ENCODE measurements at places on chromosomes 16 and 17. TPM values are rescaled to one million over a fixed set of nuclear protein-coding genes. Genes with fewer than 3 reads are reported as not detected.

- DNase-seq = no peak
- no peak overlapping the region for H3K27ac ChIP-seq
- H3K4me1 ChIP-seq = no peaks in the 10 kb centered on the region
- H3K27me3 ChIP-seq = no peaks in the 10 kb centered on the region
- no peaks in the 10 kb centered on the region for H3K36me3 ChIP-seq
These were observed 26.7 kb downstream of the C16orf54 start for GRCh38 chr16:29719063-29719462.

DNA sequence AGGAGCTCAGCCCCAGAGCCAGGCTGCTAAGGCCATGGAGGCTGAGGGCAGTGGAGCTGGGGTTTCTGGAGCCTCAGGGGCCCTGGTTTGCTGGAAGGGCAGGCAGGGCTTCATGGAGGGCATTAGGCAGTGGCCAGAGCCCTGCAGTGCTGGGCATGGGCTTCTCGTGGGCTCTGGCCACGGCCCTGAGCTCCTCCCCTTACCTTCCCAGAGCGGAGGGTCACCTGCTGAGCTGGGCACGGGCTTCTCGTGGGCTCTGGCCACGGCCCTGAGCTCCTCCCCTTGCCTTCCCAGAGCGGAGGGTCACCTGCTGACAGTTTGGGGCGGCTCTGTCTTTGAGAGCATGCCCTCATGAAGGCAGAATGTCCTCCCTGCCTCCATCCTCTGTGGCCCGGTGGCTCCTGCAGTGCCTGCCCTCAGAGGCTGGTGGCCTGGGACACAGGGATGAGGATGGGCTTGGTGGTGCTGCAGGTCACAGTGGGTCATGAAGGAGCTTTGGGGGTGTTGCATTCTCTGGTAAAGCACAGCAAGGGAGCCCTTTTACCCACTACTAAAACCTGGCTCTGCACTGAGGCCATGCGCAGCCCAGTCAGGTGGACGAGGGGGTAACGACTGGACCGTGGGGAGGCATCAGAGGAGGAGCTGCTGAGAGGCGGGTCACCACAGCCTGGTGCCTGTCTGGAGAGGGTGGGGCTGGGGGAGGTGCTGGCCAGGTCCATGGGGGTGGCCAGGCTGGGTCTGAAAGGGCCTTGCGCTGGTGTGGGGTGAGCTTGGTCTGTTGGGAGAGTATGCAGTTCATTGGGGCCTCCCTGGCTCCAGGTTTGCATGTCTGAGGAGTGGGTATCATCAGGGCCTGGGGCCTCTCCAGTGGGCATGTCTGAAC is 2.9 kb upstream of the RNPS1 start:
- H3K4me1 ChIP-seq = peaks cover 30% of the 10 kb centered on the region
- H3K27me3 ChIP-seq = no peaks in the 10 kb centered on the region

DNA sequence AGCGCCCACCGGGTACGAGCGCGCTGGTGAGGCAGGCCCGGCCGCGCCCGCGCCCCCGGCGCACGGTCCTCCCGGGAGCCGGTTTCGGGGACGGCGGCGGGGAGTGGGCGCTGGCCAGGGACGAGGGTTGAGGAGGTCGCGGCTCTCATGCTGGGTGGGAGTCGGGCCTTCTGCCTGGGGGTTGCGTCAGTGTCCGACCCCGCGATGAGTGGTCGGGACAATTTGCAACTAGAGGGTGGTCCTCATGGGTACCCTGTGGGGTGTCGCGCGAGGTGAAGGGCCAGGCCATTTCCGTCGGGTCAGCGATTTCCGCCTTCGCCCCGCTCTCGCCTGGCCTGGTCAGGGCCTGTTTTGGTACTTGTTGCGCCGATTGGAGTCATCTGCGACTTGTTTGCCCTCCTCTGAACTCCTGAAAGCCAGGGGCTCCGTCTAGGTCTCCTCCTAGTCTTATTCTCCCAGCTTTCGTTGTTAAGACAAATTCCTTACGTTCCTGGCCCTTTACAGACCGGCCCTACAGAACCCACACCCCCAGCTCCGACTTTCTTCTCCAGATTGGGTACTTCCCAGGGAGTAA is 14.9 kb downstream of the NAA60 start:
- H3K27me3 ChIP-seq = no peaks in the 10 kb centered on the region
- peak overlapping the region; percentile 92 for H3K27ac ChIP-seq
- H3K4me3 ChIP-seq = peak overlapping the region; percentile 98
- peaks cover 15% of the 10 kb centered on the region for H3K4me1 ChIP-seq
- H3K36me3 ChIP-seq = no peaks in the 10 kb centered on the region

GRCh38 chr16:57572978-57573728 is 30.7 kb downstream of the ADGRG5 start:
- H3K27ac ChIP-seq = no peak overlapping the region
- DNase-seq = no peak
- no peak overlapping the region for H3K4me3 ChIP-seq
- no peaks in the 10 kb centered on the region for H3K27me3 ChIP-seq

GRCh38 chr16:27867122-27868110 is 196.1 kb downstream of the GSG1L start:
- no peaks in the 10 kb centered on the region for H3K36me3 ChIP-seq
- H3K4me1 ChIP-seq = no peaks in the 10 kb centered on the region
- no peak overlapping the region for H3K27ac ChIP-seq
- DNase-seq = peak; percentile 17
- H3K27me3 ChIP-seq = no peaks in the 10 kb centered on the region
- no peak overlapping the region for H3K4me3 ChIP-seq

DNA sequence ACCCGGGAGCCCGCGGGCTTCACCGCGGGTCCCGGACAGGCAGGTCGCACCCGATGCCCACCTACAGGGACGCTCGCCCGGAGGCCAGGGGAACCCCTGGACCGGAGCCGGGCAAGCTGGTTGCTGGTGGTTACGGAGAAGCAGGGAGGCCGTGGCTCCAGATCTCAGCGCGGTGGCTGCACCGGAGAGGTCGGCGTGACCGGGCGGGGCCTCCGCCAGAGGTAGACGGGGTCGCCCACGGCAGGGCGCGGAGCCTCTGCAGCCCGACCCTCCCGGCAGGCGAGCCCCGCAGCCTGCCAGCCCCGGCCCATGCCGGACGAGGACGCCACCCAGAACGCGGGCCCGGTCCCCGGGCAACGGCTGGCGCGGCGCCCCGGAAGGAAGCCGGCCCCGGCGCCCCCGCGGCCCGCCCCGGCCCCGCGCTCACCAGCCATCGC is 341 bp downstream of the PCYT2 start:
- peak overlapping the region; percentile 83 for H3K4me3 ChIP-seq
- H3K4me1 ChIP-seq = peaks cover 11% of the 10 kb centered on the region
- H3K36me3 ChIP-seq = no peaks in the 10 kb centered on the region
- peak overlapping the region; percentile 67 for H3K27ac ChIP-seq
- no peaks in the 10 kb centered on the region for H3K27me3 ChIP-seq

DNA sequence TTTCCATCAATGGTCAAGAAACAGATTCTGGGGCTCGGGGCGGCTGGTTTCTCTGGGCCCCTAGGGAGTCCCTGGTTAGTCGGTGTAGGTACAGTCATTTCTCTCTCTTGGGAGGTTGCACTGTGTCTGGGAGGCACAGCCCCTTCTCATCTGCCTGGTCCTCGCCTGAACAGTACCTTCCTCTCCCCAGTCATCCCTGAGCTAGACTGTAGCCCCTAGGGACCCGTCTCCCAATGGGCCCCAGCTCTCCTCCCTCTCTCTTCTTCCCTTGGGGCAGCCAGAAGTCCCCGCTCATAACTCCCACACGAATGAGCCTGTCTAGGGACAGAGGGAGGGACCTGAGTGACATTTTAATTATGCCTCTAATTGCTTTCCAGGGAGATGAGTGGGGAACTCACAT is 20.2 kb upstream of the CPSF4L start:
- H3K27ac ChIP-seq = no peak overlapping the region
- no peak for DNase-seq
- H3K4me3 ChIP-seq = no peak overlapping the region
- no peaks in the 10 kb centered on the region for H3K36me3 ChIP-seq
- H3K4me1 ChIP-seq = peaks cover 9% of the 10 kb centered on the region

DNA sequence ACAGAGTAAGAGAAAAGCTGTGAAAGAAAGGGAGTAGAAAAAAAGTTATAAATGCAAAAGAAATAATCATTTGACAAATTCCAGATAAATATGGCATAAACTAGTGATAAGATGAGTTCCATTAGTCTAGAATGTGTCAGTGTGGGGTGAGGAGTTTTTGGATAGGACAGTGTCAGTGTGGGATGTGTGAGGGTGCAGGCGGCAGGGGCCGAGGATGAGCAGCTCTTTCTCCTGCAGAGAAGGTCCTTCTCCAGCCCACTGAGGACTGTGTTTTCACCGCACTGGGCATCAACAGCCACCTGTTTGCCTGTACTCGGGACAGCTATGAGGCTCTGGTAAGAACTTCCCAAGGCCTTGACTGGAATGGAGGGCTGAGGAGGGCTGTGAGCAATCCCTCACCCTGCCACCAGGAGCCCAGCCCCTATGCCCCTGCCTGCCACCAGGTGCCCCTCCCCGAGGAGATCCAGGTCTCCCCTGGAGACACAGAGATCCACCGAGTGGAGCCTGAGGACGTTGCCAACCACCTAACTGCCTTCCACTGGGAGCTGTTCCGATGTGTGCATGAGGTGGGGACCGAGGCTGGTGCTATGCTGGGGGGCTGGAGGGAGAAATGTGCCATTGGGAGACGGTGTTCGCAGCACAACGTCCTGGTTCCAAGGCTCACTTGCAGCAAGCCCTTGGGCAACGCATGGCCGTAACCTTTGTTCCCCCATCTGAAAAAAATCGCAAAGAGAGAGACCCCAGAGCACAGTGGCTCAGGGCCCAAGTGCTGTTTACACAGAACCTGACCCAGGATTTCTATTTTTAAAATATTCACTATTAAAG is 13.1 kb downstream of the RAPGEFL1 start:
- no peak overlapping the region for H3K27ac ChIP-seq
- DNase-seq = no peak
- peaks cover 9% of the 10 kb centered on the region for H3K4me1 ChIP-seq
- H3K27me3 ChIP-seq = no peaks in the 10 kb centered on the region
- peaks cover 38% of the 10 kb centered on the region for H3K36me3 ChIP-seq

DNA sequence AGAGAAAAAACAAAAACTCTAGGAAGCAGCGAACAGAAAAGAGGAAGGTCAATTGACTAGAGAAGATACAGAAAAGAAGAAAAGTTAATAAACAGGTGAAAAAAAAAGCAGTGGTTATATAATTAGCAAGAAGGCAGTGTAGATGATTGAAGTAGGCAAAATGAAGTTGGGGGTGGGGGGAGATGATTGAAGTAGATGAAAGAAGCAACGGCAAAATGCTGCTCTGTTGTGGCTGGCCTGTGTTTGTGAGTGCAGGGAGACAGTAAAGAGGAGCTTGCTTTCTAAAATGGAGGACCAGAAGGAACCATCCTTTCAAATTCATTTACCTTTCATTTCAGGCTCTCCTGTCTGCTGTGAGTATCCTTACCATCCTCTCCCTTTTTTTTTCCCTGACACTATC is 3.6 kb downstream of the EVI2B start:
- no peak for DNase-seq
- H3K27me3 ChIP-seq = no peaks in the 10 kb centered on the region
- H3K36me3 ChIP-seq = no peaks in the 10 kb centered on the region

- no peaks in the 10 kb centered on the region for H3K4me1 ChIP-seq
- no peaks in the 10 kb centered on the region for H3K27me3 ChIP-seq
- H3K4me3 ChIP-seq = no peak overlapping the region
- no peak overlapping the region for H3K27ac ChIP-seq
These were observed 419.4 kb downstream of the PMP22 start for GRCh38 chr17:14845591-14846281.

- H3K4me1 ChIP-seq = peaks cover 11% of the 10 kb centered on the region
- H3K27me3 ChIP-seq = no peaks in the 10 kb centered on the region
- peak overlapping the region; percentile 73 for H3K4me3 ChIP-seq
- H3K36me3 ChIP-seq = no peaks in the 10 kb centered on the region
These were observed 688 bp downstream of the ADAP2 start for GRCh38 chr17:30922235-30923030.

DNA sequence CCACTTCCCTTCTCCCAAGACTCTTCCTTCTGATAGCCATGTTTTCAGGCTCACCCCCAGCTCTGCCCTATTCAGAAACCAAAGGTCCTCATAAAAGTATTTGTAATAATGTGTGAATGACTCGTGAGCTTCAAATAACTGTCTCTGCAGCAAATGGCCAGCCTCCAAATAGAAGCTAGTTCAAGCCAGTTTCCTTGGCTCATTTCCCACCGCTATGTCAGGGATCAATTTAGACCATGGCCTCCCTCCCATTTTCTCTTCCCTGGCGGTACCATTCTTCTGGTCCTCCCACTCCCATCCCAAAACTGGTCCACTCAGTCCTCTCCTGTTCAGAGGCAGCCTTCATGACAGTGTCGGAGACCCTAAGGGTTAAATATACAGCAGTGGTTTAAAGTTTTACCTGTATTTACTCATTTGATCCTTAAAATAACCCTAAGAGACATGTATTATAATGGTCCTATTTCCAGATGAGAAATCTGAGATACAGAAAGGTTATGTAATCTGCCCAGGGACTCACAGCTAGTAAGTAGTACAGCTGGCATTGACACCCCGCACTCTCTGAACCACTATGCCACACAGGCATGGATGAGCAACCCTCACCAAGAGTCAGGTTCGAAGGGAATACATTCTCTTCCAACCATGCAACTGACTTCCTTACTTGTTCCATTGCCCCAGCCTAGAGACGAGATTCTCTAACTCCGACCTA is 42.9 kb downstream of the GAS7 start:
- H3K4me1 ChIP-seq = no peaks in the 10 kb centered on the region
- peak overlapping the region; percentile 25 for H3K27ac ChIP-seq
- H3K36me3 ChIP-seq = no peaks in the 10 kb centered on the region
- DNase-seq = no peak
- H3K27me3 ChIP-seq = no peaks in the 10 kb centered on the region

- H3K4me3 ChIP-seq = no peak overlapping the region
- peaks cover 31% of the 10 kb centered on the region for H3K4me1 ChIP-seq
- H3K36me3 ChIP-seq = peaks cover 48% of the 10 kb centered on the region
These were observed 1.6 kb upstream of the DHRS11 start for GRCh38 chr17:36590082-36590481.

- no peaks in the 10 kb centered on the region for H3K4me1 ChIP-seq
- DNase-seq = no peak
- no peaks in the 10 kb centered on the region for H3K36me3 ChIP-seq
- H3K4me3 ChIP-seq = no peak overlapping the region
- H3K27ac ChIP-seq = no peak overlapping the region
These were observed 492.0 kb upstream of the ERCC4 start for GRCh38 chr16:13427943-13428342.

GRCh38 chr17:44502598-44503146 is 534 bp downstream of the GPATCH8 start:
- peak overlapping the region; percentile 79 for H3K27ac ChIP-seq
- no peaks in the 10 kb centered on the region for H3K27me3 ChIP-seq
- peak; percentile 52 for DNase-seq
- peak overlapping the region; percentile 63 for H3K4me3 ChIP-seq
- H3K4me1 ChIP-seq = peaks cover 3% of the 10 kb centered on the region

DNA sequence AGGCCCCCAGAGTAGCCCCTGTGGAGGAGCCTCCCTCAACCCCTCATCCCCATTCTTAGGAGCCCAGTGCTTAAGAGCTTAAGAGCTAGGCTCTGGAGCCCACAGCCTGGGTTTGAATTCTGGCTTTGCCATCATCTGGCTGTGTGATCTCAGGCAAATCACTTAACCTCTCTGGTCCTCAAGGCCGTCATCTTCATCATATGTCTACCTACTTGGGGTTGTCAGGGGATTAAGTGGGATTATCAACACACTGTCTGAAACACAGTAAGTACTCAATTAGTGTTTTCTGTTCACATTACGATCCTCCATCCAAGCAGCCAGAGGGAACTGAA is 4.8 kb downstream of the SREBF1 start:
- no peak overlapping the region for H3K4me3 ChIP-seq
- H3K36me3 ChIP-seq = no peaks in the 10 kb centered on the region
- peak overlapping the region; percentile 87 for H3K27ac ChIP-seq
- no peak for DNase-seq
- no peaks in the 10 kb centered on the region for H3K27me3 ChIP-seq

NXPH3 gene
- 0.94 TPM for total RNA-seq

CCL3 gene
- not detected for total RNA-seq

ABI3 gene
- 50.3 TPM for total RNA-seq

HSD3B7 gene
- 46.6 TPM for total RNA-seq

CRYM gene
- 6.4 TPM for total RNA-seq

TXNDC11 gene
- 74.2 TPM for total RNA-seq

NOXO1 gene
- 8.6 TPM for total RNA-seq

Data from Peyer's patch (tissue), 4 donors.